ENCODE measurements at places on chromosomes 1 and 21.

DNA sequence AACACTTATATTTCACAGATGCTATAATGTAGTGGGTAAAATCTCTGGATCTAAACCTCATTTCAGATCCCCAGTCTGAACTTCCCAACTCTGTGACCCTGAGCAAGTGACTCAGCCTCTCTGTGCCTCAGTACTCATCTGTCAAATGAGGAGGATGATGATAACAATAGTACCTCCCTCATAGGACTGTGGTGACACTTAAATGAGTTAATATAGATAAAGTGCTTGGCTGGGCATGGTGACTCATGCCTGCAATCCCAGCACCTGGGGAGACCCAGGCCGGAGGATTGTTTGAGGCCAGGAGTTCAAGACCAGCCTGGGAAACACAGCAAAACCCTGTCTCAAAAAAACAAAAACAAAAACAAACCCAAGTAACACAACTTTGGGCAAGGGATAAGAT is 4.7 kb upstream of the ECE1 start:
- no peak for DNase-seq

DNA sequence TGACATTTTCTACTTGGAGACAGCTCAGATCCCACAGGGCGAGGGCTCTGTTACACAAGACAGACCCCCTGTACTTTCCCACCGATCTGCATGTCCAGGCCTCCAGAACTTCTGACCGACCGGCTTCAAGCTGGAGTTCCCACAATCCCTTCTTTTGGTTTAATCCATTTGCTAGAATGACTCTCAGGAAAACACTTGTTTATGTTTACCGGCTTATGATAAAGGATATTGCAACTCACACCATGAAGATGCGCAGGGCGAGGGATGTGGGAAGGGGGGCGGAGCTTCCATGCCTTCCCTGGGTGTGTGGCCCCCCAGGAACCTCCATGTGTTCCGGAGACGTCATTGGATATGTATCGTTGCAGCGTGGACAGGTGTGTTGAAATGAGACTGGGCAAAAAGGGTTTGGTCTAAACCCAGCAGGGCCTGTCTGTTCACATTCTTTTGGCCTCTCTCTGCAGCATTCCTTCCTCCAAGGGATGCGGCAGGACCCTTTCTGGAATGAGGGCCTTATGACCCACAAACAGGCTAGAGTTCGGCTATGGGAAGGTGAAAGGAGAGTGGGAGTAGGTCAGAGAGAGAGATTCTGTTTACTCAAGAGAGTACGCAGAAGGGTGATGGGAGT is 7.5 kb upstream of the IGSF5 start:
- DNase-seq: no peak

DNA sequence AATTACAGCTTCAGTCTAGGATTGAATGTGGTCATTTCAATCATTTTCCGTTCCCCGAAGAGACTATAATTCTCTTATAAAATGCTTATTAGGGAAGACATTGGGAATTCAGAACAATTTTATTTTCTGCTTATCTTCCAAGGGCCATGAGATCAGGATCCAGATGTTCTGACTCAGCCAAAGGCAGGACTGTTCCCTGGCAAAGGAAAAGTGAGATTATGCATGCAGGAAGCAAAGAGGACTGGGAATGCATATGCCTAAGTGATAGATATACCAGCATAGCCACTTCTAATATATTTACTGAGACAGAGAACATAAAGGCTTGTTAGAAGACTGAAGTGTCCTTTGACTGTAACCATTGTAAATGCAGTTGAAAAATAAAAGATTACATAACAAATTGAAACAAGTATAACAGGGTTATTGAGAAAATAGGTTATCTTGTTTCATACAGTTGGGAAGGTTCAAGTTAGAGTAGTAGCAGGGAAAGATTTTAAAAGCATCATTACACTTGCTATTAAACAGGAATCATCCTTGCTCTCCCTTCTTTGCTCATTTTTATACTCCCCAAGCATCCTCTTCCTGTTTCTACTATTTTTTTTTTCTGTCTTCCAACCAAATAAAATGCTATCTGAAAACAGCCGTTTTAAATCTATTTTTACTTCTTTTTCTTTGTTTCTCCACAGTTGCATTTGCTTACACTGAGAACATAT is 439.6 kb upstream of the ADAMTS5 start:
- DNase-seq: no peak

GRCh38 chr1:34087986-34088385 is 77.0 kb downstream of the CSMD2 start:
- no peak for DNase-seq

DNA sequence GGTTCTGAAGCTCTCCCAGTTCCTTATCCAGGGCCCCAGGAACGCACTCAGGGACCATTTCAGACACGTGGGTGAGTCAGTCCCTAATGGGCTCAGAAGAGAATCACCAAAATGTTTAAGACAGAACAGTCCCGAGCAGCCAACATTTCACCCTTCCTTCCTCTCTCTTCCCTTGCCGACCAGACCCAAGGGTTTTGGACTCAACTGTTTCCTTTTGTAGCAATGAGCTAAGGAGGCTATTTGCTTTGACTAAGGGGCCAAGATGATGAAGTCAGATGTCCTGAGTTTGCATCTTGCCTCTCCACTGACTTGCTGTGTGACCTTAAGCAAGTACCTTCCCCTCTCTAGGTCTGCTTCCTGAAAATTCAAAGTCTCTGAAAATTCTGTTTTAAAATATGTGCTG is 472.3 kb upstream of the VAMP3 start:
- DNase-seq: no peak

GRCh38 chr21:29904359-29905282 is 35.2 kb downstream of the GRIK1 start:
- no peak for DNase-seq

- DNase-seq: no peak
These were observed 24.4 kb downstream of the SLC45A1 start for GRCh38 chr1:8342325-8342724.

DNA sequence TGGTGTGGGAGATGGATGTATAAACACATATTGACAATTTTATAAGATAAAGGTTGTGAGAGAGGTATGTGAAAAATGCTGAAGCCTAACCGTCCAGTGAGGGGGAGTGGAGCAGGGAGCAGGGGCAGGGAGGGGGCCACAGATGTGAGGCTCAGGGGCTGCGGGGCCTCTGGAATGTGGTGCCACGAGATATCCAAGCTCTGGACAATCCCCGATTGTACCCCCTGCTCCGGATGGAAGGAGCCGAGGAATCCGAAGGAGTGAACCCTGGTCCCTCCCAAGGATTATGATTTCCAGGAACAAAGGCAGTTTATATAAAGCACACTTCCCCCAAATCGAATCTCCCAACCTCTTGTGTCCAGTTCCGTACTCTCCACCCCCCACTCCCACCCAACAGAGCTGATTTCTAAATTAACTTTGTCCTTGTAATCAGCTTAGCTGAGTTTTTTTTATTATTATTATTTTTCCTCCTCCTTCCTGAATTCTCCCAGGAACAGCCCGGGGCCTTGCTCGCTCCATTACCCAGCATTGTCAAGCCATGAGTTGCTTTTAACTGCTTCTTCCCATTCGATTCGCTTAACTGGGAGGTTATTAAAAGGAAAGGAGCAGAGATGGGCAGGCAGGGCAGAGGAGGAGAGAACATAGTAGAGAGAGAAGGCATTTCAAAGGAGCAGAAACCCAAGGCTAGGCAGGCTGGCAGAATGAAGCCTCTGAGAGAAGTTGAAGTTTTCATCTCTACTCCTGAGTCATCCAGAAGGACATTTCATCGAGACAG is 9.4 kb downstream of the KIRREL1 start:
- DNase-seq: no peak

DNA sequence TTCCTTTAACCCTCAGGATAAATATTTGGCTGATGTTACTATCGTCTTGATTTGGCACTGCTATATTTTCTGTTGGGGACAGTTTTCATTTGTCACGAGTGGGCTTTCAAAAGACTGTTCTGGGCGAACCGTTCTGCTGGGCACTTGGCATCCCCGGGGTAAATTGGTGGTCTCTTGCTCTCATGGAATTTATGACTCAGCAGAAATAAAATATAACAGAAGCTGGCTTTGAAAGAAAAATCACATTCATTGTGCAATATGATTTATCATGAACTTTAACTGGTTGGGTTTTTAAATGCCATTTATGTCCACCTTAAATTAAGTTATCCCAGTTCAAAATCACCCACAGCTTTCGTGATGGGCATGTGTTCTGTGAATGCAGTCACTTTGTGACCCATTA is 147.3 kb downstream of the KAZN start:
- DNase-seq: no peak

DNA sequence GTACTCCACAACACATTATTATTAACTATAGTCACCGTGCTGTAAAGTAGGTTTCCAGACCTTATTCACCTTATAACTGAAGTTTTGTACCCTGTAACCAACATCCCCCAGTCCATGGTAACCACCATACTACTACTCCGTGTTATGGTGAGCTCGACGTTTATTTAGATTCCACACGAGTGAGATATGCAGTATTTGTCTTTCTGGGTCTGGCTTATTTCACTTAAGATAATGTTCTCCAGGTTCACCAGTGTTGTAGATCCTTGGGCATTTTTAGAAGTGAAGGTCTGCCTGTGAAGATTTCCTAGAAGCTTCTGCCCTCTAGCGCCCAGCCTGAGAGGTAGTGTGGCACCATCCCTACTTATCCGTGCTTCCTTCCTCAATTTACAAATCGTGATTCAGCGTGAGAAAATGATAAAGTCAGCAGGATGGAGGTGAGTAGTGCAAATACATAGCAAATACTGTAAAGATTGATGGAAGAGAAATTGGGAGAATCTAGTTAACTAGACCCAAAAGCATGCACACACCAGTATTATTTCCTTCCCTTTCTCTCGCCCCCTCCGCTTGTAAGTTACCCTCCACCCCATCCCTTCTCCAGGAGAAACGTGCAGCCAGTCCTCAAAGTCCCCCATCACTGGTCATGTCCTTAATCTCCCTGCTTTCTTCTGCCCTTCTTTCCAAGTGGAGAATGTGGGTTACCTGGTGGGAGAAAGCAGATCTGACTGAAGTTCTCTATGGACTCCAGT is 36.0 kb upstream of the DISC1 start:
- DNase-seq: peak; percentile 18

- DNase-seq: no peak
These were observed 88.7 kb upstream of the IFFO2 start for GRCh38 chr1:19044975-19045831.

GRCh38 chr1:53121319-53122172 is 20.9 kb downstream of the SLC1A7 start:
- DNase-seq: no peak

- DNase-seq: no peak
These were observed 882.9 kb upstream of the B3GALT2 start for GRCh38 chr1:194069168-194069830.

DNA sequence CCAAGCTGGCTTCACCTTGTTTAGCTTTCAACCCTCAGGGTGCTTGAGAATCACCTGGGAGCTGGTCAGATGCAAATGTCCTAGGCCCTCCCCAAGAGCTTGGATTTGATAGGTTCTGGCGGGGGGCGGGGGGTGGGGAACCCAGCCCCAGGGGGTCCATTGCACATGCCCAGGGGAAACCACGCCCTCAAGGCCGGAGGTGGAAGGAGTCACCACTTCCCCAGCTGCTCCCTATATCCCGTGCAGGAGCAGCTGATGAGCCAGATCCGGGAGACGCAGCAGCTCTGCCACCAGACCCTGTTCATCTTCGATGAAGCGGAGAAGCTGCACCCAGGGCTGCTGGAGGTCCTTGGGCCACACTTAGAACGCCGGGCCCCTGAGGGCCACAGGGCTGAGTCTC is 5.8 kb downstream of the TOR3A start:
- no peak for DNase-seq

Data from NCI-H2029 treated with DMSO at 0.1 percent for 48 hours (cell line).